ENCODE measurements at places on chromosomes 6 and 20.

DNA sequence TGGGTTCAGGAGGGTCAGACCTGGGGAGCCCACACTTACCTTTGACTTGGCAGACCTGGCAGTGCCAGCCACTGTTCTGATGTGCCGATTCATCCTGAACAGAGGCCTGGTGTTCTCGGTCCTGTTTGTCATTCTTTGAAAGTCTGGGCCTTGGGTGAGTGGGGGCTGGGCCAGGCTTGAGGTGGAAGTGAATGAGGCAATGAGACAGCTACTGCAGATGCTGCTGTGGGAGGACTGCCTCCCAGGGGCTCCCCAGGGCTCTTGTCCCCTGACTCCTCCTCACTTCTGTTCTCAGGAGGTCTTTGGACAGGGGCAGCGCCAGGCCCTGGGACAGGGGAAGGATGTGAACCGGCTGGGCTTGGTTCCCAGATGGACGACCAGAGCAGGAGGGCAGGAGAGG is 5.6 kb upstream of the TREML4 start:
- DNase-seq, result no peak

DNA sequence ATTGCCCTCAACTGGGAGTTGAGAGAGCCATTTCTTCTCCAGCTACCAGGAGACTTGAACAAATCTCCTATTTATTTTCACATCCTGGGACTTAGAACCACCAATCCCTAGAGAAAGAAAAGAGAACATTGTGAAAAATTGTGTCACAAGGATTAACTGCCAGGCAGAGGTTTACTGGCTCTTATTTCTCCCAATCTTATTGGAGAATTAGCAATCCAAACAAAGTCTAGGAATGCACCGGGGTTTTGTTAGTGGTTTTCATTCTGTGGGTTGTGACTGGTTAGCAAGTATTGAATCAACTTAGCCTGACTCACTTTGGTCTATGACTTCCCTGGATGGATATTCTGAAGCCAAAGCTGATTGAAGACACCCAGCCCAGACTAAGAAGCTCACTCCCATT is 21.2 kb upstream of the ENPP5 start:
- DNase-seq, result no peak

GRCh38 chr6:87701344-87701675 is 723 bp downstream of the AKIRIN2 start:
- DNase-seq, result no peak

- DNase-seq, result no peak
Observed at GRCh38 chr6:143258945-143259344, 191.6 kb downstream of the ADAT2 start.

DNA sequence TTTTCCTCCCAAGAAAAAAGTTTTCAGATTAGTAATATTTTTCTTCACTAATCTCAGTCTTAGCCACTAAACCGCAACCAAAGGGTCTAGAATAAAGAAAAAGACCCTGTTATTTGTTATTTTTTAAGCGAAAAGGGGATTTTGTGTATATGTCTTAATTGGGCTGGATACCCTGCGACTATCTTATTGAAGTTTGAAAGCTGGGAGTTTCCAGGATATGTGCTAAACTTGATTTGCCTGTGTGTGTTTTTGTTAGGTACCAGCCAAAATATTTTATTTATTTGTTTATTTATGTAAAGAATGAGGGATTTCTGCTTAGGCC is 52.4 kb downstream of the TNFAIP3 start:
- no peak for DNase-seq

DNA sequence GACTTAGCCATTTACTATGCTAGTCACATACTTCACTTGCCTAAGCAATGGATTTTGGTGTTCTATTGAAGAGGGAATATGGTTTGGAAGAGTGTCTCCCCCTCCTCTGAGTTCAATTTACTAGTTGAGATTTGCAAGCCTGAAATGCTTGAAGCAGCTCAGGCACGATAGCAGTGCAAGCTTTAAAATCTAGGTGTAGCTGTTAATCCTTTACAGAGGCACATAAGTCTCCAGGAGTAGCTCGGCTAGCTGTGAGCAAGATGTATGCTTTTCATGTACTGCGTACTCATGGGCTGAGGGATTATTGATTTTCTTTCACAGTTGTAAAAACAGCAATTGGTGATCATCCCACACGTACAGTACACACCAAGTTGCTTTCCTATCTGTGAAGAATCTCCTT is 726 bp downstream of the FLRT3 start:
- no peak for DNase-seq

- DNase-seq, result no peak
Observed at GRCh38 chr6:159852877-159853276, 37.9 kb upstream of the MAS1 start.

GRCh38 chr6:99467509-99468106 is 42.5 kb upstream of the PNISR start:
- peak; percentile 1 for DNase-seq

- no peak for DNase-seq
Observed at GRCh38 chr20:33524261-33524660, 34.4 kb downstream of the CBFA2T2 start.

- no peak for DNase-seq
Observed at GRCh38 chr6:41940759-41941279, 789 bp downstream of the CCND3 start.

GRCh38 chr20:23606652-23607049 is 934 bp upstream of the CST9 start:
- DNase-seq, result no peak

DNA sequence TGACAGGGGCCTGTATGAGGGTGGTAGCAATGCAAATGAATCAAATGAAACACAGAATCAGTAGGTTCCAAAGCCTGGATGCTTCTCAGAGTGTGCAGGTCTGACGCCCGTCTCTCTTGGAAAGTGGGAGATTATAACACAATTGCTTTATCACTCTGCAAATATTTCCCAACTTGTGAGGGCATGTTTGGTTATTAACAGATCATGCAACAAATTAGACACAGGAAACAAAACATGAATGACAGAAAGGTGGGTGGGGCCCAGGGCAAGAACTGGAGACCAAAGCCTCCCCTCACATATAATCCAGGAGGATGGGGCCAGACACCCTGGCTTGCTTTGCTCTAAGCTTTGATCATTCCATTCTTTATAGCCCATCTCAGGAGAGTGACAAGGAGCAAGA is 108.6 kb upstream of the MRPS10 start:
- no peak for DNase-seq

DNA sequence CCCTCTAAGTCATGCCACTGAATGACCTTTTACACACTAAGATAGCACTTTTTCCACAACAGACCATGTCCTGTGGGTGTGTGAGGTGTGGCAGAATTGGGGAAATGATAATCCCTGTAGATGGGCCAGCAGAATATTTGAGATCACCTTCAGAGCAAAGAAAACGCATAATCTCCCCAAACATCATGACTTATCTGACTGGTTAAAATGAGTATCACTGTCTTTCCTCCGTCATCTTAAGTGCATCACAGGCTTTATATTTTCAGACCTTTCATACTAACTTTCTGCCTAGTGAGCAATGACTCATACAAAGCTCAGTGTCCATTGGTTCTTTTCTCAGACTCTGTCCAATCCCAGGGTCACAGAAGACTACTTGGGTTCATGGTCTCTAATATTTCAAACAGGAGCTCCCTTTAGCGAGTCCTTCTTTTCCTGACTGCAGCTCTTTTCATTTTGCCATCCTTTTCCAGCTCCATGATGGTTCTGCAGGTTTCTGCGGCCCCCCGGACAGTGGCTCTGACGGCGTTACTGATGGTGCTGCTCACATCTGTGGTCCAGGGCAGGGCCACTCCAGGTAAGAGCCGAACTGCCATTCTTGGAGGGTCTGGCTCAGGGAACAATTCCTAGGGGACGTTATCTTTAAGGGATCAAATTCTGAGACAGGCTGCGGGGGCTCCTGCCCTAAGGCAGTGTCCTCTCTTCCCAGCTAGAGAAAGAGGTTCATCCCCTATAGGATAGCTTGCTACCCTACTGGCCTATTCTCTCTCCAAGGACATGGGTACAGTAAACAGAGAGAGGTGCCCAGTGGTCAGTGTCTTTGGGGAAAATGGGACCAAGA is at the start of gene HLA-DPB1:
Gene HLA-DPB1 (plus strand): TSS at position 423 of the 838 bp plus-strand sequence. CDS start 52 bp downstream, at position 475.
- DNase-seq, result peak; percentile 24

- DNase-seq, result no peak
Observed at GRCh38 chr20:19257865-19258264, 45.4 kb downstream of the SLC24A3 start.

- no peak for DNase-seq
Observed at GRCh38 chr6:137013031-137013430, 31.7 kb downstream of the IL20RA start.

- DNase-seq, result no peak
Observed at GRCh38 chr6:30883685-30884520, at the start of gene DDR1. Gene DDR1 (plus strand): TSS chr6:30884519. CDS start chr6:30888730, 4,211 bp downstream.

DNA sequence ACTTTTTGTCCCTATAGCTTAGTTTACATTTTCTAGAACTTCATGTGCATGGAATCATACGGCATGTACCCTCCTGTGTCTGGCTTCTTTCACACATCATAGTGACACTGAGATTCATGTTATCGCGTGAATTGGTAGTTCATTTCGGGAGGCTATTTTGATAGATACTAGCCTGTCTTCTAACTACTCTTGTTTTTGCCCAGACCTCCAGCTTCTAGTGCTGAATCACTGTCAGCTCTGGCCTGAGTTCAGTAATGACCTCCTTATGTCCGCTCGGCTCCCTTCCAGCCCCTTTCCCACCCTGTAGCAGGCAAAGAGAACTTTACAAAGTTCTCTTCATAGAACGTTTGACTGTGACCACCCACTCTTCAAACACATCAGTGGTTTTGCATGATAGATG is 14.1 kb downstream of the MYBL2 start:
- no peak for DNase-seq

DNA sequence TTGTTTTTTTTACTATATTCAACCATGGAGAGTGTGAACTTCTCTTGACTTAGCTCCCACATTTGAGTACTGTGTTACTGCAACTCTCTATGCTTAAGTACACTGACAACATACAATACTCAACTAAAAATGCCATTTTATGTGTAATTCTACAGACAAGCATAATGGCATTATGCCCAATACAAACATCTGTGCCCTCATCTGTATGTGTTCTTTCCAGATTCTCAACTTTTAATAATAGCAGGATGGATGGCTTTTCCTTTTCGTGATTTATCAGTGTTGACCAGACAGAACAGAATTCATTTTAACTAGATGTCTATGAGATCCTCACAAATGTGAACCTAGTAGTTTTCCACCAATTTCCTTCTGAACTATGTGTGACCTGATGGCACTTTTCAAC is 84.2 kb upstream of the MARCKS start:
- DNase-seq, result no peak

DNA sequence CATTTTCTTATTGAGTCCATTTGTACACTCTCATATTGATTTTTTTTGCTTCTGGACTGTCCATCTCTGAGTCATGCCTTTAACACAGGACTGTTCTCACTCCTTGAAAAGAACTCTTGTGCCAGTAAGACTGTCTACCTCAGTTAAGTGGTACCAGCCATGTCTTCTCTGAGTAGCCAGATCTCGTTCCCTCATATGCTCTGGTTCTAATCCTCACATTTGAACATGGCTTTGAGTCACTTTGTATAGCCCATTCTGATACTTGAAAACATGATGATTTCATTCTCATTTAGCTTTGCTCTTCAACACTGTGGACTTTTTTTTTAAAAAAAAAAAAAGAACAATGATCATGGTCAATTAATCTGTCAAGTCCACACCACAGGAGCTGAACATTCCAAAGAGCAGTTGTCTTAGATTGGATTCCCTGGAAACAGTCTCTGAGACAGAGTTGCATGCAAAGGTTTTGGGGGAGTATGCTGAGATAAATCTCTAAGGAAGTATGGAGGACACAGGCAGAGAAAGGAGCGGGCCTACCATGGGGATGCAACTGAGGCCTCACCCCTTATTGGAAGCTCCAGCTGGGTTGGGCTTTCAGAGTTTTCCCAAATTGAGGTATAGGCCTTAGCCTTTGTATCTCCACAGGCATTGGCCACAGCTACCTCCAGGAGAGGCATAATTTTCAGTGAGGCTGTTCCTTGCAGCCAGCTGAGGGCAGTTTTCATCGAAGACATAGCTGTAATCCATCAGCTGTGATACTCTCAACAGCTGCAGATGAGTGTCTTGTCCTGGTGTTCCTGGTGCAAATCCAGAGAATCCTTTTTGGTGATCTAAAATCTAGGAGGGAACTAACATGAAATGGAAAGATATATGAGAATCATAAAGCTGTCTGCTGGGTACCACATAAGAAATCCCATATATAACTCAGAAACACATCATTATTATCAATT is 6.0 kb upstream of the PTCHD4 start:
- no peak for DNase-seq

DNA sequence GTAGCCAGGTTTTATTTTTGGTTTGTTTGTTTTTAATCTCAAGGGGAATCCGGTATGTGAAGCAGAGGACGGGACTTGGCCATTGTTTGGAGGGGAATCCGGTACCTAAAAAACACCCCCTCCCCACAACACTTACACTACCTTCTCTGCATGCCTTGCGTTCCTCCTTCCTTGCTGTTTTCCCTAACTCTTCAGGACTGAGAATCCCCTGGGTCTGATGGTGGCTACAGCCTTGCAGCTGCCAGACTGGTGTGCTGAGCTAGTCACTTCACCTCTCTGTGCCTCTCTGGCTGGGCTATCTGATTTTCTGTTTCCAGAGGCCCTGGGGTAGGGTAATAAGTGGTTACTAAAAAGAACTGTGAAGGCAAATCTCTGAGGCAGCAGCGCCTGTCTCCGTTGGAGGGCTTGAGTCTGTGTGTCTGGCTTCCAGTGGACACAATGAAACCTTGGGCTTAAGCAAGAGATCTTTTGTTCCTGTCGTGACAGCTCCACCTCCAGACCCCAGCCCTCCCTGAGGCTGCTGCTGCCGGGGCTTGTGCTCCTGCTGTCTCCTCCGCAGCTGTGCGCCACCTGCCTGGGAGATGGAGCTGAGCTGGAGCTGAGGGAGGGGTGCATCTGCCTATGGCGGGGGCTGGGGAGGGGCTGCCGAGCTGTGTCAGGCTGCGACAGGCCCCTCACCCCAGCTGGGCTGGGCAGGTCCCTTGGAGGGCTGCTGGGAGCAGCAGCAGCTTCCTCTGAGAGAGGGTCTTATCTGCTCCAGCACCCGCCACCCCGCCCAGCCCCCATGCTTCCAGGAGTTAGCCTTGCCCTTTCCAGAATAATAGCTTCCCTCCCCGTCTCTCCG is 65.8 kb upstream of the CCDC167 start:
- no peak for DNase-seq

GRCh38 chr20:60921022-60921622 is 330.9 kb upstream of the CDH4 start:
- DNase-seq, result no peak

DNA sequence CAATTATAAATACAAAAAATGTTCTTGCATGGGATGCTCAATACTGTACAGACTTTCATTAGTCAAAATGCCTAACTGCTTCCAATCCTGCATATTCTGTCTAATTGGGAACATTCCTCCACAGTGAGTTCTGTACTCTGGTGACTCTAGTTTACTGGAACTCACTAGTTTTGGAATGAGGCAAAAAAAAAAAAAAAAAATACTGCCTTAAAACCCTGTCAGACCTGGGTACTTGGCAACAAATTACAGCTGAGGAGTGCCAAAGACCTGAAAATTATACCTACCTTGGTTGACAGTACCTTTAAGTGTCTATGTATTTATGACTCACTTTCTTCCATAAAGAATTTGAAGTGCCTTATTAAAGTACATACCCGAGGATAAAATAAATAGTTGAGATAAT is 276.7 kb downstream of the FARS2 start:
- DNase-seq, result no peak

- no peak for DNase-seq
Observed at GRCh38 chr6:17820055-17820454, 113.3 kb upstream of the NUP153 start.
